ENCODE measurements at places on chromosomes 2 and 18. TPM values are rescaled to one million over a fixed set of nuclear protein-coding genes. Genes with fewer than 3 reads are reported as not detected.

DNA sequence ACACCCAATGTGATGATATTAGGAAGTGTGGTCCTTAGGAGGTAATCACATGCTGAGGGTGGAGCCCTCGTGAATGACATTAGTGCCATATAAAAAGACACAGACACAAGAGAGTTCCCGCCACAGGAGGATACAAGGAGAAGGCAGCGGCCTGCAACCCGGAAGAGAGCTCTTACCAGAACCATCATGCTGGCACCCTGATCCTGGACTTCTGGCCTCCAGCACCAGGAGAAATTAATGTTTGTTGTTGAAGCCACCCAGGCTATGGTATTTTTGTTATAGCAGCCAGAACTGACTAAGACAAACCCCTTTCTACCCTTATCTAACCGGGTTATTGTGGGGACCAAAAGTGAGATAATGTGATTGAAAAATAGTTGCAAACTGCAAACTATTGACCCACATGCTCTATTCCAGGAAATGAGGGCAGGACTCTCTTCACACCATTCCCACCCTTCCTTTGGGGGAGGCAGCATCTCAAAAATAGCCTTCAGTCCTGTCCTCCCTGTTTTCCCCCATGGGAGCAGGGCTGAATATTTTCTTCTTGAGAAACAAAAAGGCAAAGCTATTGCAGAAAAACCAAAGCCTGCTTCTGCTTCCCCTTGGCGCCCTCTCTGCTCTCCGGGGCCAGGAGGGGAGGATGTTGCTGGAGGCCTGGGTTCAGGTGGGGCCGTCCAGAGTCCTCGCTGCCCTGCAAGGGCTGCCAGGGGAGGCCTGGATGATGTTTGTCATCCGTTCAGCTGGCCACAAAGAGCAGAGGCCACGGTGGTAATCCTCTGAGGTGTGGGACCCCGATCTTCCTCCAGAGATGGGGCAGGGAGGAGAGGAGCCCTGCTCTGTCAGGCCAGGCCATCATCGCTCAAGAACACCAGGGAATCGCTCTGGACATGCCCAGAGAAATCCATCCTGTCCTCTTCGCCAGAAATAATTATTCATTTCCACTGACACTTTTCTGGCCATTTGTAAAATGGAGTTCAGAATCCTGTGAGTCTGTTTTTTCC, 73.8 kb upstream of the HAAO start:
- peaks cover 2% of the 10 kb centered on the region for H3K4me1 ChIP-seq
- no peaks in the 10 kb centered on the region for H3K36me3 ChIP-seq
- no peaks in the 10 kb centered on the region for H3K27me3 ChIP-seq
- no peak for DNase-seq
- no peak overlapping the region for H3K4me3 ChIP-seq

DNA sequence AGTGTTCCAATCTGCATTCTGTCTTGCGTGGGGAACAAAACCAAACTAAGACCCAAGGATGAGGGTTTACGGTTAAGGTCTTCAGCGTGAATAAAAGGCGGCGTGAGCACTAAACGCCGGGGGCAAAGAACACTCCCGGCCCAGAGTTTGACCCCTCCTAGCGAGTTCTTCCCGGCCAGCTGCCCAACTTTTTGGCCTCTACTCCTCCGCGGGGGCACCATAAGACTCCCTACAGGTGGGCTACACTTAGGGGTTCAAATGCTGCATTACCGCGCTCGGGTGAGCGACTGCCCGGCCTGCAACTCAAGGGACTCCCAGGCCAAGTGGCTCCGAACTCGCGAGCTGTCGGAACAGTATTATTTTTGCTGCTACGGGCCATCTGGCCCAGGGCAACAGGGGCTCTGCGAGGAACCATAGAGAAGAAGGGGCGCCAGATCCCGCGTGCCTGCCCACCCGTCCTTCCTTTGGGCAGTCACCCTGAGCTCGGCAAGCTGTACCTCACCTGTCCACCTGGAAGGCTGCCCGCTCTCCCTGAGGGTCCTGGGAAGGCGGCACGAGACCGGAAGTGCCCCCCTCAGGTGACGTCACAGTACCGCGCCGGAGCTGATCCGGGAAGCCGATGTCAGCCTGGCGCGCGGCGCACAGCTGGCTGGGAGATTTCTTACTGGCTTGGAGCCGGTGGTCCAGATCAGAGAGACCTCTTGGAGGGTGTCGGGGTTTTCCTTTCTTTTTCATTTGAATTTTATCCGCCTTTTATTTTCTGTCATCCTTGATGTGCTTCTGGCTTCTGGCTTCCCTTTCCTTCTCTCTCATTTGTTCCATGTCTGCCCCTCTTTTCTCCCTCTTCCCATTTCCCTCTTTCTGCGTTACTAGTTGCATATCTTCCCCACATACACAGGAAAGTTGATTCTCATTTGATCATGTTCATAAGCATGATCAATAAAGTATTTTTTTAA, at the start of gene LDAH:
Gene LDAH, minus strand, starts transcription at position 567 of the 956 bp plus-strand sequence. CDS start 21,638 bp downstream, outside the sequence.
- H3K27me3 ChIP-seq = no peaks in the 10 kb centered on the region
- DNase-seq = peak; percentile 87
- peaks cover 5% of the 10 kb centered on the region for H3K4me1 ChIP-seq
- peak within 1 kb of the TSS; percentile 68 for H3K4me3 ChIP-seq
- H3K36me3 ChIP-seq = no peaks in the 10 kb centered on the region

GRCh38 chr2:151051574-151052220, 210.0 kb downstream of the RBM43 start:
- H3K4me3 ChIP-seq = no peak overlapping the region
- H3K27ac ChIP-seq = no peak overlapping the region
- no peaks in the 10 kb centered on the region for H3K27me3 ChIP-seq
- DNase-seq = peak; percentile 26

- H3K4me3 ChIP-seq = no peak overlapping the region
- DNase-seq = no peak
- H3K4me1 ChIP-seq = no peaks in the 10 kb centered on the region
- no peaks in the 10 kb centered on the region for H3K27me3 ChIP-seq
These were observed 170.3 kb upstream of the SPRED2 start for GRCh38 chr2:65602603-65603235.

- H3K4me3 ChIP-seq = no peak overlapping the region
- DNase-seq = no peak
- H3K27ac ChIP-seq = peak overlapping the region; percentile 0
- no peaks in the 10 kb centered on the region for H3K27me3 ChIP-seq
- no peaks in the 10 kb centered on the region for H3K36me3 ChIP-seq
These were observed 27.4 kb downstream of the ITSN2 start for GRCh38 chr2:24332791-24333540.

CRYBA2 gene
- not detected for total RNA-seq

DNA sequence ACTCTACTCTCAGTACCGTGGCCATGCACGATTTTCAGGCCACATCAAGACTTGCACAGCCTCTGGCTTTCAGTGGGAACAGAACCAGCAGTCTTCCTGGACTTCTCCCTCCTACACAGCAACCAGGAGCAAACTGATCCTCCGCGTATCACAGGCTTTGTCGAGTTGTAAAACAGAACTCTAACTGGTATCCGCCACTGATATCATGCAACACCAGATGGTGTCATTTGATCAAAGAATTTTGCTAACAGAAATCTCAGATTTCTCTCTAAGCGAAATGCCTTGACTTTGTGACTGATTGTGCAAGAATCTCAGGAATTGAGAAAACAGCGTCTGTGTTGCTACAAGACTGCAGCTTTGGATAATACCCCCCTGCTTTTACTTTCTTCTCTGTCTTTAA, 85.7 kb downstream of the COPS8 start:
- no peak for DNase-seq
- peak overlapping the region; percentile 38 for H3K27ac ChIP-seq
- no peaks in the 10 kb centered on the region for H3K27me3 ChIP-seq

C2orf78 gene
- not detected for total RNA-seq

CD226 gene
- 5.8 TPM for total RNA-seq

UGT1A10 gene
- total RNA-seq = not detected

HES6 gene
- total RNA-seq = 11.3 TPM

DNA sequence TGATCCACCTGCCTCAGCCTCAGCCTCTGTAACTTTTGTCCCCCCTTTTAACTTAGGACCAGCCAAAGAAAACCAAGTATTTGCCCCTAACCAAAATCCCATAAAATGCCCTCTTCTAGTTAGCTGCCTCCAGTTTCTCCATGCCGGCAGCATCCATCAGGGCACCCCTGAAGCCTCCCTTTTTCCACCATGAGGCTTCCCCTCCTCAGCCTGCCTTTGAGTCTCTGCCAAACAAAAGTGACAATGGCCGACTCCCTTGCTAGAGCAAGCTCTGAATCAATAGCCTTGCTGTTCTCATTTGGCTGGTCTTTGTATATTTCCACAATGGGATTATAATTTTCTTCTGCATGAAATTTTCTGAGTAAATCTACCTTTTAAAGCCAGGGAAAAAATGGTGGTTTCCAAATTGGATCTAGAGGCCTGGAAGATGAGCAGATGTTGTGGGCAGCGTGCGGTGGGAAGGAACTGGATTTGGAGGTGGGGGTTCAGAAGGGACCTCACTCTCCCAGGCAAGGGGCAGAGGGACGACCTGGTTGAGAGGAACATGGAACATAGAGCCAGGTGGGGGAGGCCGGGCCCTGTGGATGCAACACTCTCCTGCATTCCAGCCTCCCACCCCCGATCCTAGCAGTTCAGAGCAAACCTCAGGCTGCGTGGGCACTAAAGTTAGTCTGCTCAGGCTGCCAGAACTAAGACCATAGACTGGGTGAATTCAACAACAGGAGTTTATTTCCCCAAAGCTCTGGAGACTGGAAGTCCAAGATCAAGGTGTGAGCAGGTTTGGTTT, 80.6 kb downstream of the HS6ST1 start:
- H3K27ac ChIP-seq = no peak overlapping the region
- no peak for DNase-seq
- H3K27me3 ChIP-seq = no peaks in the 10 kb centered on the region
- H3K4me3 ChIP-seq = no peak overlapping the region

DNA sequence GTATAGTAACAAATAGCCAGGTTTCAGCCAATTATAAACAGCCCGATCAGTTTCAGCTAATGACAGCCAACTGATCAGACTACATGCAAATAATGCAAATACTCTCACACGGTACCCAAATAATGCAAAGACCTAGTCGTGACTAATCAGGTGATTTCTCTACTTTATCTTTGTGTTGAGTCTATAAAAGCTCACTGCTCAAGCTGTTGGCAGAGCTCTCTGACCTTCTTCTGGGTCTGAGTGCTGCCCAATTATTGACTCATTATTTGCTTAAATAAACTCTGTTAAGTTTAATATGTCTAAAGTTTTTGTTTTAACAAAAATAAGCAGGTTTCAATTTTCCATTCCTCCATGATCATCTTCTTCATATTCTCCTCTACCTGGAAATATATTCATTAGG, 1971.7 kb downstream of the SUCLG1 start:
- no peak for DNase-seq
- H3K4me3 ChIP-seq = no peak overlapping the region
- H3K4me1 ChIP-seq = no peaks in the 10 kb centered on the region
- H3K27ac ChIP-seq = no peak overlapping the region
- no peaks in the 10 kb centered on the region for H3K36me3 ChIP-seq

- H3K4me3 ChIP-seq = no peak overlapping the region
- H3K27me3 ChIP-seq = no peaks in the 10 kb centered on the region
- no peak for DNase-seq
- H3K36me3 ChIP-seq = no peaks in the 10 kb centered on the region
These were observed 165.3 kb downstream of the NEDD4L start for GRCh38 chr18:58209326-58209725.

DNA sequence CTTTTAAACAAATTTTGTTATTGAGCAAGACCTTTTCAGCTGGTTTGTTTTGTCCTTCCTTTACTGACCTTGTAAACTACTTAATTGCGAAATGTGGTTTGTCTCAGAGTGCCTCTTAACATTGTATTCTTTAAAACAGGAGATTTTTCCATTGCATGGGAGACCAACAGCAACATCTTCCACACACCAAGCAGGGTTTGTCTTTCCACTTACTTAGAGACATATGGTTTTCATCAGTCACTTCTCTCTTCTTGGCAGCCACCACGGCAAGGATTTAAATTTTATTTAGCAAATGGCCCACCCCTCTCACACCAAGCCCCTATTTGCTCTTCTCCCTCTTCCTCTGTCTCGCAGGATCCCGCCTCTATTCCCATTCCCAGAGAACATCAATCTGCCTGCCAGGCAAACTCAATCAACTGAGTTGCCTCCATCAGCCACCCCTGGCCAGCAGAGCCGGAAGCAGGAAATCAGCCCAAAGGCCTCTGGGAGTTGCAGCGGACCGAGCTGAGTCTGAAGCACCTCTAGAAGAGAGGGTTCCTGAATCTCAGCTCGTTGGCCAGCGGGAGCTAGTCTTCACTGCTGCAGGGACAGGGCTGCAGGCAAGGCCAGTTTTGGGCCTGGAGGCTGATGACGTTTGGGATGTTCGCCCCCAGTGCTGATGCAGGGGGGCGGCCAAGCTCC, 11.3 kb upstream of the CIB4 start:
- peak overlapping the region; percentile 67 for H3K27ac ChIP-seq
- peaks cover 8% of the 10 kb centered on the region for H3K4me1 ChIP-seq
- no peaks in the 10 kb centered on the region for H3K36me3 ChIP-seq
- no peak overlapping the region for H3K4me3 ChIP-seq

NDUFS1 gene
- 54.6 TPM for total RNA-seq

DNA sequence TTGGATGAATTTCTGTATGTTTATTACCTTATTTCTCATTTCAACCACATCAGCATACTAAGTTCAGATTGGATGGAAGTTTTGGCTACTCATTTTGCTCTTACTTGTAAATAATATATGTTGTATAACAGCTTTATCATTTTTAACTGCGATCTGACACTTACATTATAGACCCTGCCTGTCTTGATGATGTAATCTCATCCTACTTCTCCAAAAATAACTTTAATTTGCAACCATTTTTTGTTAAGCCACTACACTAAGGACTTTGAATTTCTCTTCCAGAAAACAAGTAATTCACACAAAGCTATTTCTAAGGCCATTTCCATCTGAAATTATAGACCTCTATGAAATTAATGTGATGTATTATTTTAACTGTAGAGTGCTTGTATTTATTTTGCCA, 240.7 kb downstream of the WDR7 start:
- DNase-seq = no peak
- H3K36me3 ChIP-seq = no peaks in the 10 kb centered on the region
- no peak overlapping the region for H3K4me3 ChIP-seq
- H3K4me1 ChIP-seq = no peaks in the 10 kb centered on the region
- no peaks in the 10 kb centered on the region for H3K27me3 ChIP-seq

FAM237A gene
- not detected for total RNA-seq

- H3K4me3 ChIP-seq = no peak overlapping the region
- no peak for DNase-seq
- H3K27me3 ChIP-seq = no peaks in the 10 kb centered on the region
- H3K36me3 ChIP-seq = no peaks in the 10 kb centered on the region
- H3K4me1 ChIP-seq = peaks cover 1% of the 10 kb centered on the region
These were observed 18.2 kb upstream of the HMSD start for GRCh38 chr18:63930773-63931354.

DARS1 gene
- 47.1 TPM for total RNA-seq

GRCh38 chr2:232438951-232439757, 16.8 kb upstream of the ALPI start:
- H3K4me1 ChIP-seq = peaks cover 5% of the 10 kb centered on the region
- no peaks in the 10 kb centered on the region for H3K36me3 ChIP-seq
- H3K4me3 ChIP-seq = no peak overlapping the region
- DNase-seq = peak; percentile 16
- no peak overlapping the region for H3K27ac ChIP-seq

GRCh38 chr18:36519358-36519757, 221.8 kb downstream of the FHOD3 start:
- DNase-seq = no peak
- H3K4me3 ChIP-seq = no peak overlapping the region
- H3K27me3 ChIP-seq = no peaks in the 10 kb centered on the region
- H3K27ac ChIP-seq = no peak overlapping the region

DUSP11 gene
- total RNA-seq = 19.6 TPM

NGEF gene
- total RNA-seq = 0.98 TPM
